ENCODE measurements at places on chromosomes 11 and 22. TPM values are rescaled to one million over a fixed set of nuclear protein-coding genes. Genes with fewer than 3 reads are reported as not detected.

CCND1 gene
- 3.3 TPM for total RNA-seq

BTBD18 gene
- total RNA-seq = not detected

RASSF10 gene
- total RNA-seq = not detected

LRRC4C gene
- total RNA-seq = not detected

CD3D gene
- total RNA-seq = 316 TPM

CYTH4 gene
- 33.2 TPM for total RNA-seq

C11orf42 gene
- not detected for total RNA-seq

CARNS1 gene
- 6.9 TPM for total RNA-seq

OTOG gene
- total RNA-seq = not detected

SLC16A8 gene
- total RNA-seq = not detected

PTPN5 gene
- not detected for total RNA-seq

PMM1 gene
- total RNA-seq = 29.8 TPM

ADORA2A gene
- 42.9 TPM for total RNA-seq

ANO9 gene
- total RNA-seq = 29.0 TPM

CAVIN3 gene
- 15.9 TPM for total RNA-seq

PHF21B gene
- total RNA-seq = 1.1 TPM

LRP4 gene
- total RNA-seq = 0.36 TPM

LIF gene
- total RNA-seq = 160 TPM

HMGXB4 gene
- 38.2 TPM for total RNA-seq

GPR83 gene
- 0.07 TPM for total RNA-seq

CCDC117 gene
- 26.2 TPM for total RNA-seq

OR51Q1 gene
- total RNA-seq = not detected

FAM111B gene
- total RNA-seq = 18.2 TPM

MUC5AC gene
- total RNA-seq = not detected

RIMBP3C gene
- 0.20 TPM for total RNA-seq

RPUSD4 gene
- 38.3 TPM for total RNA-seq

DDX25 gene
- total RNA-seq = 0.54 TPM

IRAG1 gene
- not detected for total RNA-seq

SERHL2 gene
- total RNA-seq = 1.1 TPM

CCS gene
- 25.6 TPM for total RNA-seq

TNNT3 gene
- 5.4 TPM for total RNA-seq

AQP11 gene
- total RNA-seq = 0.47 TPM

BRMS1 gene
- 35.7 TPM for total RNA-seq

TBX10 gene
- not detected for total RNA-seq
